ENCODE measurements at places on chromosomes 12 and 14. TPM values are rescaled to one million over a fixed set of nuclear protein-coding genes. Genes with fewer than 3 reads are reported as not detected.

Gene RFLNA
- 2.6 TPM for total RNA-seq

Gene NGB
- not detected for total RNA-seq

Gene CD4
- not detected for total RNA-seq

Gene PRR13
- 68.9 TPM for total RNA-seq

Gene AQP6
- not detected for total RNA-seq

Gene CLEC4C
- not detected for total RNA-seq

Gene ERP27
- total RNA-seq: 0.33 TPM

Gene DHH
- 1.9 TPM for total RNA-seq

Gene SCN8A
- total RNA-seq: 2.5 TPM

Gene ATL1
- total RNA-seq: 1.3 TPM

Gene ASPG
- total RNA-seq: not detected

Gene STXBP6
- not detected for total RNA-seq

Gene CCDC38
- total RNA-seq: 0.10 TPM

Gene GLT1D1
- not detected for total RNA-seq

Gene DBX2
- total RNA-seq: not detected

Gene SLC17A8
- total RNA-seq: not detected

Gene PTCSC3
- not detected for total RNA-seq

Gene TCL1B
- total RNA-seq: not detected

Gene MUCL1
- not detected for total RNA-seq

Gene TAS2R46
- 2.9 TPM for total RNA-seq

Gene ERBB3
- total RNA-seq: 0.48 TPM

Gene ACYP1
- total RNA-seq: 8.8 TPM

Gene C12orf50
- total RNA-seq: not detected

Gene ADAM20
- 0.65 TPM for total RNA-seq

Gene HELB
- 2.6 TPM for total RNA-seq

Gene MPHOSPH9
- total RNA-seq: 48.3 TPM

Gene SERPINA10
- not detected for total RNA-seq

Gene CAPZA3
- not detected for total RNA-seq

Gene SIX4
- 6.9 TPM for total RNA-seq

Gene BTBD7
- total RNA-seq: 37.2 TPM

Gene RERGL
- total RNA-seq: not detected

Gene G2E3
- 11.1 TPM for total RNA-seq

Gene ANO2
- total RNA-seq: 58.5 TPM

Gene C12orf54
- total RNA-seq: not detected

Gene SOCS2
- total RNA-seq: 20.8 TPM

Gene KRT2
- total RNA-seq: not detected
